Breast epithelium (tissue), 4 donors: ENCODE measurements at places on chromosomes 1 and 21. TPM values are rescaled to one million over a fixed set of nuclear protein-coding genes. Genes with fewer than 3 reads are reported as not detected.

The ZC3H12A gene
- total RNA-seq: 82.8 TPM

The HRNR gene
- total RNA-seq: not detected

DNA sequence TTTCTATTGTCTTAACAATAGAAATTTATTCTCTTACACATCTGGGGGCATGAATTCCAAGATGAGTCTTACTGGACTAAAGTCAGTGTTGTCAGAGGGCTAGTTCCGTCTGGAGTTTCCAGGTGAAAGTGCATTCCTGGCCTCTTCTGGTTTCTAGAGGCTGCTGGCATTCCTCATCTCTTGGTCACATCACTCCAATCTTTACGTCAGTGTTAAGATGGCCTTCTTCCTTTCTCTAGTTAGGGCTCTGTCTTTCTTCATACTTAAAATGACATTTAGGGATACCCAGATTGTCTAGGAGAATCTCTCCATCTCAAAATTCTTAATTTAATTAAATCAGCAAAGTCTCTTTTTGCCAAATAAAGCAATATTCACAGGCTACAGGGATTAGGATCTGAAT lies 13.3 kb upstream of the PDC start:
- H3K27ac ChIP-seq: no peak overlapping the region
- H3K36me3 ChIP-seq: no peaks in the 10 kb centered on the region
- H3K4me1 ChIP-seq: no peaks in the 10 kb centered on the region
- H3K4me3 ChIP-seq: no peak overlapping the region

The ACTL8 gene
- not detected for total RNA-seq

- H3K36me3 ChIP-seq: no peaks in the 10 kb centered on the region
- DNase-seq: no peak
- H3K27ac ChIP-seq: no peak overlapping the region
- no peaks in the 10 kb centered on the region for H3K4me1 ChIP-seq
Observed at GRCh38 chr1:9630331-9631111, 21.0 kb upstream of the PIK3CD start.

DNA sequence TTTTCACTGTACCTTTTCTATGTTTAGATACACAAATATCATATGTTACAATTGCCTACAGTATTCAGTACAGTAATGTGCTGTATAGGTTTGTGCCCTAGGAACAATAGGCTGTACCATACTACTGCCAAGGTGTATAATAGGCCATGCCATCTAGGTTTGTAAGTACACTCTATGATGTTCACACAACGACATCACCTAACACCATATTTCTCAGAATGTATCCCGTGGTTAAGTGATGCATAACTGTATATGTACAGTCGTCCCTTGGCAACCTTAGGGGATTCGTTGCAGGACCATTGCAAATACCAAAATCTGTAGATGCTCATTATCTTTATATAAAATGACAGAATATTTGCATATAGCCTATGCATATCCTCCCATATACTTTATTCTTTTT lies 5.8 kb upstream of the SSR2 start:
- H3K27ac ChIP-seq: no peak overlapping the region
- DNase-seq: no peak
- H3K4me1 ChIP-seq: no peaks in the 10 kb centered on the region
- no peak overlapping the region for H3K4me3 ChIP-seq

The TEX35 gene
- not detected for total RNA-seq

DNA sequence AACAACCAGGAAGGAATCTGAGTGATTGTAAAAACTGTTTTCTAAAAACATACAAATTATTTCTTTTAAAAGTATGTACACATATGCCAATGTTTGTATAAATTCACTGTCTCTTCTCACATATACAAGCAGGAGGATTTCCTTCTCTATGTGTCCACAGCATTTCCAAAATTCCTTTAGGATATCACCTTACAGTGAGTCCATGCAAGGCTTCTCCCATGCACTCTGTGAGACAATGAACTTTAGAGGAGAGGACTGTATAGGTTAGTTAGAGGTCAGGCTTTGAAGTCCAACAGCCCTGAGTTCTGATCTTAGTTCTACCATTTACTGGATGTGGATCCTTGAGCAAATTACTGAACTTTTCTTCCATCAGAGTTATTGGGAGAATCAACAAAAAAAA lies 34.1 kb upstream of the USH2A start:
- H3K36me3 ChIP-seq: no peaks in the 10 kb centered on the region
- no peaks in the 10 kb centered on the region for H3K4me1 ChIP-seq
- no peak overlapping the region for H3K4me3 ChIP-seq
- DNase-seq: no peak

GRCh38 chr1:110067893-110068645 lies 2.4 kb downstream of the ALX3 start:
- no peaks in the 10 kb centered on the region for H3K36me3 ChIP-seq
- no peaks in the 10 kb centered on the region for H3K4me1 ChIP-seq
- H3K27me3 ChIP-seq: peaks cover 55% of the 10 kb centered on the region
- no peak overlapping the region for H3K27ac ChIP-seq
- peak overlapping the region; percentile 19 for H3K4me3 ChIP-seq

DNA sequence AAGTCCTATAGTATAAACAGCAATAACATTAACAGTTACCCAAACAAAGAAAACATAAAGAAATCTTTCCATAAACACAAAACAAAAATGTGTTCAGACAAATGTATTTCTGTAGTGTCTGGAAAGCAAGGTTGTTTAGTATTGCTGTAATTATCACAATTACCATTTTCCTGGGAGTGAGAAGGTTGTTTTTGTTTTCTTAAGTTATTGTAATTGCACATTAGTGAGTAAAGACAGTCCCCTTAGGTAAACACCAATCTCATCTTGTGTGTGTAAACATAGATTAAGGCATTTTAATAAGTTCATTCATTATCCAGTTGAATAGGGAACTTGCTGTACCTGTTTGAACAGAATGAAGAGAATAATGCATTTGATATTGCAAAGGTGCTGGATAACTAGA lies 356.9 kb upstream of the ADGRL4 start:
- no peaks in the 10 kb centered on the region for H3K4me1 ChIP-seq
- no peak overlapping the region for H3K4me3 ChIP-seq
- no peaks in the 10 kb centered on the region for H3K36me3 ChIP-seq
- no peaks in the 10 kb centered on the region for H3K27me3 ChIP-seq
- no peak for DNase-seq
- H3K27ac ChIP-seq: no peak overlapping the region

GRCh38 chr1:99751877-99752504 lies 14.4 kb downstream of the FRRS1 start:
- no peaks in the 10 kb centered on the region for H3K36me3 ChIP-seq
- no peaks in the 10 kb centered on the region for H3K27me3 ChIP-seq
- no peak for DNase-seq
- H3K4me3 ChIP-seq: no peak overlapping the region
